ENCODE measurements at places on chromosomes 4 and X.

- DNase-seq: no peak
Observed at GRCh38 chrX:153499876-153500275, 5.1 kb downstream of the BGN start.

DNA sequence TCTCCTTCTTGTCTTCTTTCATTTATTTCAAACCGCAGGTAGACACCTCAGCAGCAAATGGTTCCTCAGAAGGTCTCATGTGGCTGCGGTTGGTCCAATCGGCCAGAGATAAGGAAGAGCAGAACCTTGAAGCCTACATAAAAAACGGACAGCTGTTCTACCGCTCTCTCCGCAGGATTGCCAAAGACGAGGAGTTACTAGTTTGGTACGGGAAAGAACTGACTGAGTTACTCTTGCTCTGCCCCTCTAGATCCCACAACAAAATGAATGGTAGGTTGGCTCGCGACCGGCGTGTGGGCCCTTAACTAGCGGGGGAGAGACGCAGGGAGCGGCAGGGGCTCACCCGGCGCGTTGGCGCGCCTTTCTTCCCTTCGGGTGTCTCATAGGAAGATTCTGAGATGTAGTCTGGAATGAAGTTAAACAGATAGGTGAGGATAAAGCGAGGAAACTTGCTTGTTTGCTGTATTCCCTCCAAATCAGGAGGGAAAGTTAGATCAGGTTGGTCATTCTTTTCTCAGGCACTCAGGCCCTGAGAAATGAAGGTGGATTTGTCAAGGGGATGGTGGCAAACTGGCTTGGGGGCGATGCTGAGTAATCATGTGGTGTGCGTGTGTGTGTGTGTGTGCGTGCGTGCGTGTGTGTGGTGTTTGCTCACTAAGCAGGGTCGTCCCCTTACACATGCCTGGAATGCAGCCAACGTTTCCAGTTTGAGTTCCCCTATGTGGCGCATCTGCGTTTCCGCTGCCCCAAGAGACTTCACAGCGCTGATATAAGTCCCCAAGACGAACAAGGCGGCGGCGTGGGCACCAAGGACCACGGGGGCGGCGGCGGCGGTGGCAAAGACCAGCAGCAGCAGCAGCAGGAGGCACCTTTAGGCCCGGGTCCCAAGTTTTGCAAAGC is 4.2 kb downstream of the PRDM8 start:
- no peak for DNase-seq

- no peak for DNase-seq
Observed at GRCh38 chrX:67435536-67435935, 108.3 kb upstream of the AR start.

- no peak for DNase-seq
Observed at GRCh38 chr4:103054030-103054429, 22.5 kb downstream of the SLC9B2 start.

DNA sequence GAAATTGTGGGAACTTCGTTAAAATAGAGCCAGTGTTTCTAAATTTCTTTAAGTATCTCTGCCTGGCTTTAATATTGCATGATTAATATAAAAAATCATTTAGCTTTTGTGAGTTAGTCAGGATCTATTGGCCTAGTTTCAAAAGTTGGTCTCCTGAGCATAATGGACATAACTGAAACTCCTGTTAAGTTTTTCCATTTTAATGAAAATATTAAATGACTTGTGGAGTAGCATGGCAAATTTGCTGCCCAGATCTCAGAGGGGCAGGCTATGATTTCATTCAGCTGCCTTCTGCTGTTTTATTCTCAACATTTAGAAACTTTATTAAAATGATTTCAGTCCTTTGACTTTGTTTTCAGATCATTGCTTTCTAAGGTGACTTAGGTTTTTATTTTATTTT is 962.9 kb upstream of the GRID2 start:
- no peak for DNase-seq

GRCh38 chr4:3369781-3370674 is 71.7 kb upstream of the HGFAC start:
- DNase-seq: peak; percentile 60

- DNase-seq: no peak
Observed at GRCh38 chr4:113555868-113556267, 205.7 kb downstream of the CAMK2D start.

DNA sequence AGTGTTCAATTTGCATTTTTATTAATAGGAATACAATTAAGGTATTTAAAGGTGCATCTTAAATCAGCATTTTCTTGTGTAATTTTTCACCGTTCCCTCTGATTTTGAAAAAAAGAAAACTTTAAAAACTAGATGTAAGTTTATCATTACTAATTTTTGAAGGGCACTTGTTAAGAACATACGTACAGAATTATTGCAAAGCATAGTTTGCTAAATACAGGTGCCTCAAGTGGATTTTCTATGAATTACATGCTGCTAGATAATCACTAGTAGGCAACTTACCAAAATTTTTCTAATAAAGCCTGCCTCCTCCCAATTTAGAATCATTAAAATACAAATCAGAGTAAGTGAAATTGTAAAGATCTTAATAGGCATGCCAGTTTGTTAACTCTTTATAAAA is 8.5 kb downstream of the CNKSR2 start:
- no peak for DNase-seq

DNA sequence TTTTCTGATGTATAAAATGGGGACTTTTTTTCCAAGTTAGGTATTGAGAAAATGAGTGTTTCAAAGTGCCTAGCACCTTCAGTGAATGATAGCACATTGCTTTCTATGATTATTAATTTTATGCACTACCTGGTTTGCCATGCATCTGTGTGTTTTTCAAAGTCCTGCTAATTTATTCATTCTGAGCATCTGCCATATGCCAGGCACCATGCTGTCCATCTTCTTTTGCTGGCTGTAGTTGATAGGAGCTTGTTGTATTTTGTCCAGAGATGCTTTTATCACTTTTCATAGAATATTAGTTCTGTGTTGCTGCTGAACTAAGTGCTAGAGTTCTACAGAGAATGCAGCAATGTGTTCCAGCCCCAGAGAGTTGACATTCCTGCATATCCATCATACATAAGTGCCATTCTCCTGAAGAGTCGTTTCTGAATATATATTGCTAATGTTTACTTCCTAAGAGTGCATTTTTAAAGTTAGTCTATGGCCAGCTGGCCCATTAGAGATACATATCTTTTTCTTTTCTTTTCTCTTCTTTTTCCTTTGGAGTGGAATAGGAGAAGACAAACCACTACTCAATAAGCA is 49.0 kb upstream of the CLNK start:
- no peak for DNase-seq

DNA sequence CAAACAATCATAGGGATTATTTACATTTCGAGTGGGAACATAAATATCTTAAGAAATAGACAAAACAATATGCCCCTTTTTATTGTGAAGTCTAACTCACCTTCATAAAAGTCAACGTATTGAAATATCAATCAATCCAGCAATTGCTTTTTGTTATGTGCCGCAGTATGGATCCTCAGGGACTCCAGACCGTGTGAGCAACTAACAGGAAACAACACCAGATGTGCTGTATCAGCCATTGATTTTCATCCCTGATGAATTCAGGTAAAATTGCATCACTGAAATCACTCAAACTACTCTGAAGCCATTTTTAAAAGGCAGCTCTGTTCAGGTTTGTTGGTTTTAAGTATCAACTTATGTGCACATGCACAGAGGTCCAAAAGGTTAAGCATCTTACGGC is 197.3 kb upstream of the FAT1 start:
- DNase-seq: no peak

DNA sequence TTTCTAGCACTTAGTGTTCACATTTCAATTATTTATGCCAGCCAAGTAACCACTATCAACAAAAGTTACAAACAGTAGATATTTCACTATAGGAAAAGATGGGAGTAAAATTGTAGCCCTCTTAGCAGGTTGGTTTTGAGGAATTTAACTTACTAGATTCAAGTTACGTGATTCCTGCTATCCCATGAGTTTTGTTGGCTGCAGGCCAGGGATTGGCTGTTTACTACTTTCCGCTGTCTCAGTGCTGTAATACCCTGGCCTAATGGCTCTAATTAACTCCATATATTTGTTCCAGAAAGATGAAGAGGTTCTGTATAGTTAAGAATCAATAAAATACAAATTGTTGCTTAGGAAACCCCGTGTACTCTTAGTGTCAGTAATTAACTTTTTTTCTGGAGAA is 55.5 kb upstream of the MAGED1 start:
- no peak for DNase-seq

- peak; percentile 13 for DNase-seq
Observed at GRCh38 chr4:118270492-118270891, 82.3 kb downstream of the PRSS12 start.

DNA sequence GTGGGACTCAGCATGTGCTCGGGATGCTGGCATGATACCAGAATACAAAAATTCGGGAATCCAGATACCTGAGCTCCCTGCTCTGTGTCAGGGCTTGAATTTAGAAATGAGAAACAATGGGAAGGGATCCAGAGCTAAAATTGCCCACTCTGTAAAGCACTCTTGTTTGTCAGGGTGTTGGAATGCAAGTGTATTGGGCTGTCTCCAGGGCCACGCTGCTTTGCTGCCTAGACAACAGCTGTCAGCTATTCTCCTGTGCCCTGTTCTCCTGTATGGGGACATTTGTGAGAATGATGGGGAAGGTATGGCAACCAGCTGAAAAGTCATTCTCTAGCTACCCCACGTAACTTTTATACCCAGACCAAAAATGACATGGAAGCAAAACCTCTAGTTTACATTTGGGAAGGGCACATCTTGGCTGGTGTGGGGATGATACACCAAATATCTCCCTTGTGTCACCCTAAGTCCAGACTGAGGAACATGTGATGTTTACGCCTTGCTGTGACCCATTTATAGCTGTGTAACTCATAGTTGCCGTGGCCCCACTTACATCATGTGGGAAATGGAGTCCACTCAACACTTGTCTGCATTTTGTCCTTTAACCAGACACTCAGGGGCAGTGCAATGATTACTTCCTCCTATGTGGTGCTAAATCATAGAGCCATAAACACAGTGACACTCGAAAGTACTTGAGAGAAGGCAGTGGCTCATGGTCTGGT is 46.6 kb downstream of the SMPX start:
- DNase-seq: no peak

DNA sequence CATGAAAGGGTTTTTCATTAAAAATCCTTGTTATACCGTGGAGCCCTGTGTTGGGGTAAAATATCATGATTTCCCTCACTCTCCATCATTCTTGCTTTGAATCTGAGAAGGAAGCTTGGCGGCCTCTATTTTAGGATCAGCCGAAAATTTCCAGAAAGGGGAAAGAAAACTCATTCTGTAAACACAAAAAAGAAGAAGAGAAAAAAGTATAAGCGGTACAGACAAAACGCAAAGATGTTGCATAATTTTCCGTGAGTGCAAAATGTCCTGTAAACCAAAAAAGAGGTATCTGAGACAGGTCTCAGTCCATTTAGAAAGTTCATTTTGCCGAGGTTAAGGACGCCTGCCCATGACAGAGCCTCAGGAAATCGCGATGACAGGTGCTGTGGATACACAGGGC is 5.3 kb downstream of the CSF2RA start:
- DNase-seq: no peak

- no peak for DNase-seq
Observed at GRCh38 chr4:145511913-145512522, 30.4 kb downstream of the SMAD1 start.

DNA sequence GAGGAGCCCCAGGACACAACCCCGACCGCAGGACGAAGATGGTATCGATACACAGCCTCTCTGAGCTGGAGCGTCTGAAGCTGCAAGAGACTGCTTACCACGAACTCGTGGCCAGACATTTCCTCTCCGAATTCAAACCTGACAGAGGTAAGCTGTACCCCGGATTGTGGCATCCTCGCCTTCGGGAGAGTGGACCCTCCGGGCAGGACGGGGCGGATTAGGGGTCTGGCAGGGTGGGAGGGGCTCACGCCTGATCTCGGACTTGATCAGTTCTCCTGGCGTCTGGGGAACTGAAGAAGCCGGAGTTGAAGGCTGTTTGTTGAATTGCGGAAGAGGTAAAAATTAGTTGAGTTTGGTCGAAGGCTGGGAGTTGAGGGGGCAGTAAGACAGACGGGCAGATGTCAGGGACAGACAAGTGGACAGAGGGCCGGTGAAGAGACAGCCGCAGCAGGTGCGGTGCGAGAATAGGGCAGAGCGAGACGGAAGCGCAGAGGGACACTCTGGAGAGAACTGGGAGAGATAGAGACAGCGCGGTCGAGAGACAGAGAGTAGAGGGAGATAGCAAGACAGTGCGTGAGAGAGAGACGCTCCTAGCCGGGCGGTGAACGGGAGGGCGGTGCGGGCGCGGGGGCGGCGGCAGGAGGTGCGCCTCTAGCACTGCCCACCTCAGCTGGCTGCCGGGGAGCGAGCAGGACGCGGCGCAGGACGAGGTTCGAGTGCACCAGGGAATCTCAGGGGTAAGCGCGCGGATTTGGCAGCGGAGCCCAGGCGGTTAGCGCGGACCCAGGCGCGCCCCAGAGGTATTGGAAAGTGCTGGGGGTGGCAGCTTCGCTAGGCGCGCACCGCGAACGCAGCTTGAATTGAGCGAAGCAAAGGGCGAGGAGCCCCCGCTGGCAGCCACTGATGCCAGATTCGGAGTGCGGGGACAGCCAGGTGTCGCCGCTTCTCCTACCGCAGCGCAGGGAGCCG is 23.9 kb downstream of the ARHGAP36 start:
- no peak for DNase-seq

- no peak for DNase-seq
Observed at GRCh38 chr4:155403886-155404285, 27.1 kb upstream of the MAP9 start.

GRCh38 chr4:164701665-164702064 is 52.3 kb upstream of the SMIM31 start:
- no peak for DNase-seq

DNA sequence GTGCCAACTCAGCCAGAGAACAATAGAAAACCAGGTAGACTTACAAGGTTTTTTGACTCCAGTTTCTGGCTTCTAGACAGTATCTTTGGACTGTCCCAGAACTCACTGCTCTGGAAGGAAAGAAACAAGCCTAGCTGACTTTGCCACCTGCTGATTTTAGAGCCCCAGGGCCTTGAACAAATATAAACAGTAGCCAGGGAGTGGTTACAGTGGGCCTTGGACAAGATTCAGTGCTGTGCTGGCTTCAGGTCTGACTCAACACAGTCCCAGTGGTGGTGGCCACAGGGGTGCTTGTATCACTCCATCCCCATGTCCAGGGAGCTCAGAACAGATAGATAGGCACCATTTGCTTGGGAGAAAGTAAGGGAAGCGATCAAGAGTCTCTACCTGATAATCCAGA is 694.1 kb upstream of the ADGRL3 start:
- DNase-seq: no peak

DNA sequence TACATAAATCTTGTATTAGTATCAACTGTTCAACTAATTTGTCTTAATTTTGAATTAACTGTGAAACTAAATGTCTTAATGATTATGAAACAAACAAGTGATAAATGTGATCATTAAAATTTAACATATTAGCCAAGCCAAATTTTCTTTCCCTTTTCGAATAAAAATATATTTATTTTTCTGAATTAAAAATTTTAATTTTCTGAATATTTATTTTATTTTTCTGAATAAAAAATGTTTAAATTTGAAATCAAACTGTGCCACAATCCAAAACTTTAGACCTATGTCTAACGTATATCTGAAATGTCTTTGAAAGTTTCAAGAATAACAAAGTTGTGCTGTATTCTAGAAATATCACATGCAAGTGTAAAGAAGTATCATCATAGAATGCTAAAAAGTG is 4.7 kb downstream of the GABRA2 start:
- no peak for DNase-seq
